CD4-positive, alpha-beta T cell treated with Interleukin-17A for 4 hours (primary cell): ENCODE measurements at places on chromosomes 7 and 10.
A peak's percentile ranks its signal among the peaks of the same experiment; 100 is the strongest.

GRCh38 chr10:51389415-51390321 lies 309.7 kb downstream of the CSTF2T start:
- DNase-seq = peak; percentile 20

- DNase-seq = no peak
These were observed 1123.9 kb downstream of the CNTNAP2 start for GRCh38 chr7:147240468-147240867.

- DNase-seq = no peak
These were observed 6.7 kb upstream of the PILRA start for GRCh38 chr7:100366411-100367250.

- no peak for DNase-seq
These were observed 657.7 kb upstream of the MBL2 start for GRCh38 chr10:53430127-53430891.

- DNase-seq = no peak
These were observed 146.2 kb upstream of the LYZL1 start for GRCh38 chr10:29142516-29143314.
